NCI-H1092 treated with DMSO at 0.1 percent for 48 hours (cell line): ENCODE measurements at places on chromosomes 2 and 18.

DNA sequence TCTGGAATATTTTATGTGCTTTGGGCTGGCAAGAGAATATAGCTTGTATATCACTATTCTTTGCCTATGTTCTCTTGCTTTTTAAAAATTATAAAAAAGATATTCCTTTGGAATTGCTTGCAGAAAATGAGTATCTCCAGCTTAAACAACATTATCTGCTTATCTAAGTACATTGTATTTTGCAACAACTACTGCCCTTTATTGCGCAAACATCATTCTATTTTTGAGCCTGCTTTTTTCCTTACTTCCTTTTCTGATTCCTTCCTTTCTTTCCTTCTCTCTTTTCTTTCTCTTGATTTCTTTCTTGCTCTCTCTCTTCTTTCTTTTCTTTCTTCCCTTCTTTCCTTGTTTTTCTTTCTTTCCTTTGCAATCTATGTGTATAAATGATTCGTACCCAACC, 74.0 kb downstream of the UNC80 start:
- no peak for DNase-seq

GRCh38 chr2:172639823-172640222, 83.9 kb downstream of the PDK1 start:
- DNase-seq, result no peak

DNA sequence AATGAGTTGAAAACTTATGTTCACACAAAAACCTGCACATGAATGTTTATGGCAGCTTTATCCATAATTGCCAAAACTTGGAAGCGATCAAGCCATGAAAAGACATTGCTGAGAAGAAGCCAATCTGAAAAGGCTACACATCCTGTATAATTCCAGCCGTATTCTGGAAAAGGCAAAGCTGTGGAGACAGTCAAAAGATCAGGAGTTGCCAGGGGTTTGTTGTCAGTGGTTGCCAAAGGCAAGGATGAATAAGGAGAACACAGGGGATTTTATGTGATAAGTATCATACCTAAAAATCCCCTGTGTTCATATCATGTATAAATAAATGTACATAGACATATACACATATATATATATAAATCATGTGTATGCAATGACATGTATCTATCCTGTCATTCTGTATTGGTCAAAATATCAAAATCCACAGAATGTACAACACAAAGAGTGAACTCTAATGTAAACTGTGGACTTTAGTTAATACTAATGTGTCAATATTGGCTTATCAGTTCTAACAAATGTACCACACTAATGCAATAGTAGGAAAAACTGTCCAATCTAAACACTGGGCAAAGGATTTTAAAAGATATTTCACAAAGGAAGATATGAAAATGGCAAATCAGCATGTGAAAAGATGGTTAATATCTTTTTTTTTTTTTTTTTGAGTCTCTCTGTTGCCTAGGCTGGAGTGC, 75.8 kb downstream of the PTRHD1 start:
- DNase-seq, result no peak

GRCh38 chr18:54772056-54772455, 56.2 kb upstream of the RAB27B start:
- DNase-seq, result no peak

DNA sequence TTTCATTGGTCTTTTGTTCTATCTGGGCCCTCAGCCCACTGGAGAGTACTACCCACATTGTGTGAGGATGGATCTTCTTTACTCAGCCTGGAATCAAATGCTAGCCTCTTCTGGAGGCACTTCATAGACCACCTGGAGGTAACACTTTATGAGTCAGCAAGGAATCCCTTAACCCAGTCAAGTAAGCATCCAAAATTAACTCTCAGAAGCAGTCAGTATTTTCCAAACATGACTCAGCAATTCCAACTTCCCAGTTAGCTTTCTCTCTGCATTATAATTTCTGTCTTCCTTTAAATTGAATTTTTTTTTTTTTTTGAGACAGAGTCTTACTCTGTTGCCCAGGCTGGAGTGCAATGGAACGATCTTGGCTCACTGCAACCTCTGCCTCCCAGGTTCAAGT, 142.7 kb downstream of the ACKR3 start:
- no peak for DNase-seq

- DNase-seq, result no peak
Measured at GRCh38 chr2:117979911-117980701, 33.8 kb downstream of the CCDC93 start.

DNA sequence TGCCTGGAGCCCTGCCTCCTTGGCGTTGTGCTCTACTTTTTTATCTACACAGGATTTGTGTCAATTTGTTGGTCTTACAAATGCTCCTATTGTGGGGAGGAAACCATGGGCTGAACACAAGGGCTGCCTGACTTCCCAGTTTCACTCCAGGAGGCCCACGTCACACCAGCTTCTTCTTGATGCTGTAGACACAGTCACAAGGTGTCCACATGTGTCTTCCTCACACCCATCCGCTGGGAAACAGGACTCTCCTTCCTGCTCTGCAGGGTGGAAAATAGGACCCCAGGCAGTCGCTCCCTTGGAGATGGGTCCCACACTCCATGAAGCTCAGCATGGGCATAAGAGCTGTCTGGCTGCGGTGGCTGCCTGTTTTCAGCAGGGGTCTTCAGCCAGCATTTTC, 468.2 kb downstream of the EPHA4 start:
- DNase-seq, result no peak

- DNase-seq, result no peak
Measured at GRCh38 chr2:239369631-239370161, 31.1 kb downstream of the HDAC4 start.
